ENCODE measurements at places on chromosomes 13 and 19. TPM values are rescaled to one million over a fixed set of nuclear protein-coding genes. Genes with fewer than 3 reads are reported as not detected.
A peak's percentile ranks its signal among the peaks of the same experiment; 100 is the strongest.

The KEAP1 gene
- 81.7 TPM for total RNA-seq

The ZIC5 gene
- total RNA-seq, result 0.03 TPM

DNA sequence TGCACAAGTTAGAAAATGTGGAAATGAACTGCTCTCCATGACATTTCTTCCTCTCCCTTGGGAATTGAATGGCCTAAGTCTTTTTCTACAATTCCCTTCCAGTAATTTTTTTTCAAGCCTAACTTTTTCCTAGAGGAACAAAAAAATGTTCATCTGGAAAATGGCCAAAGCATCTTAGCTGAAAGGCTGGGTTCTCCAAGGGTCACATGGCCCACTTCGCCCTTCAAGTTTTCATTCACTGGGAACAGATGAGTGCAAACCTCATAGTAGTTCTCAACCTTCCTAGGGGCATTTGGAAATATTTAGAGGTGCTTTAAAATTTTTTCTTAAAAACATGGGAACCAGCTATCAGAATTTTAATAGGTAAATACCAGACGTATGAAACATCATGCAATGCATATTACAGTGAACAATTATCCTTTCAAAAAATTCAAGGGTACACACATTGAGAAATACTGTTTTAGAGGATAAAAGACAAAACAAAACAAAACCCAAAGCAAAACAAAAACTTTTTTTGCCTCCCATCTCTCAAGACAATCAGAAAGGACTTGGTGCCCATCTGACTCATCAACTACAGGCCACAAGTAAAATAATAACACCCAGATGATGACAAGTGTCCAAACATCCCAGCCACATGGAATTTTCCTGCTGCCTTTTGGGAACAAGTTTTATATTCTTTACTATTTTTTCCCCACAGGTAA is 208.8 kb downstream of the SLITRK6 start:
- DNase-seq, result no peak

DNA sequence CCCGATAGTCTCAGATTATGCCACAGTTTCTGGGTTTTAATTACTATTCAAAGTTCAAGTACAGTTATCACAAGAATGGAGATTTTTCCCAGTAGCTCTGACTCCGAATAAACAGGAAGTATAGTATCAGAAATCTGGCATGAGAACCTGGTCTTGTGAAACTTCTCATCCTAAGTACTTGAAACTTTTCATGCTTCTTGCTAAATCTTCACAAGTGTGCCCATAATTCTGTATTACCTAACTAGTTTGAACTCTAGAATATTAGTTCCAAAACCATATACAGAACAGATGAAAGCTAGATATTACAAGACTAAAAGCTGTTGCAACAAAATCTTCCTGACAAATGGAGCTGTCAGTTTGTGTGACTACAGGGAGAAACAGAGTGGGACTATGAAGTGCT is 70.5 kb upstream of the CSNK1A1L start:
- DNase-seq, result no peak

The ZNF575 gene
- 4.1 TPM for total RNA-seq

The LRRC63 gene
- 0.69 TPM for total RNA-seq

DNA sequence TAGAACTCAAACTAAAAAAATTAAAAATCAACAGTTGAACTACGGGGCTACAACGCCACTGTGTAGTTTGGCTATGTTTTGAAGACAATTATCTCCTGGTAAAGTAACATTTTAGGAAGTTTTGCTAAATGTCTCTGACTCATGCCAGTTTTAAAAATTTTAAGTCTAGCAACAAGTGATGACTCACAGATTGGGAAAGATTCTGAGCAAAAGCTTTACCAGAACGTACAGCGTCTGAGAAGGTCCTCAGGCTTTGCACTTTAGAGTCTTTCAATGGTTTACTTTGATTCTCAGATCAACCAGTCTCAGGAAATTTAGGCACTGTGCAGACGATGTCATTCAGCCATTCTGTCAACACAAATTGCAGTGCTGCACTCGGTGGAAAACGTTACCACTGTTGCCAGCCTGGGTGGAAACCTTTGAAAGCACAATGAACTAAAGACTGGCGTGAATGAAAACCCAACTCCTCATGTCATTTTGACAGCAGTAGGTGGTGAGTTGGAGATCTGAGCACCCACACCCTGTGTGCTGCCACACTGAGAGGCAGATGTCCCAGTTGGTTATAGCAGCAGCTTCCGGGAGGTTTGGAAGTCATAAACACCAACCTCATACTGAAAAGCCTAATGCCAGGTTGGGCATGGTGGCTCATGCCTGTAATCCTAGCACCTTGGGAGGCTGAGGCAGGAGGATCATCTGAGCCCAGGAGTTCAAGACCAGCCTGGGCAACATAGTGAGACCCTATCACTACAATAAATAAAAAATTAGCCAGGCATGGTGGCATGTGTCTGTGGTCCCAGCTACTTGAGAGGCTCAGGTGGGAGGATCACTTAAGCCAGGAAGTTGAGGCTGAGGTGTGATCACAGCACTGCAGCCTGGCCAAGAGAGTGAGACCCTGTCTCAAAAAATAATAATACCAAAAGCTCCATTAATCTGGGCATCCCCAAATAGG is 6.3 kb upstream of the WTIP start:
- no peak for DNase-seq

DNA sequence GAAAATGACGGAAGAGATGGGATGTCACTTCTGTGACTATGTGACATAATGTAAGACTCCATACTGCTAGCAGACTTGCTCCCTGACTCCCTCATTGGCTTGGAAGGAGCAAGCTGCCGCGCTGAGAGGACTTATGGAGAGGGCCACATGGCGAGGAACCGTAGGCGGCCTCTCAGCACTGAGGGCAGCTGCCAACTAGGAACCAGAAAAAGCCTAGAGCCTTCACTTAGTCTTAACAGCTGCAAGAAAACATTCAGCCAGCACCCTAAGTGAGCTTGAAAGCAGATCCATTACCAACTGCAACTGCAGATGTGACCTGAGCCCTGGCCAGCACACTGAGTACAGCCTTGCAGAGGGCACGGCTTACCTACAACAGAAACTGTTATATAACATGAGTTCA is 33.9 kb downstream of the USP12 start:
- no peak for DNase-seq

The CD33 gene
- total RNA-seq, result 8.3 TPM

DNA sequence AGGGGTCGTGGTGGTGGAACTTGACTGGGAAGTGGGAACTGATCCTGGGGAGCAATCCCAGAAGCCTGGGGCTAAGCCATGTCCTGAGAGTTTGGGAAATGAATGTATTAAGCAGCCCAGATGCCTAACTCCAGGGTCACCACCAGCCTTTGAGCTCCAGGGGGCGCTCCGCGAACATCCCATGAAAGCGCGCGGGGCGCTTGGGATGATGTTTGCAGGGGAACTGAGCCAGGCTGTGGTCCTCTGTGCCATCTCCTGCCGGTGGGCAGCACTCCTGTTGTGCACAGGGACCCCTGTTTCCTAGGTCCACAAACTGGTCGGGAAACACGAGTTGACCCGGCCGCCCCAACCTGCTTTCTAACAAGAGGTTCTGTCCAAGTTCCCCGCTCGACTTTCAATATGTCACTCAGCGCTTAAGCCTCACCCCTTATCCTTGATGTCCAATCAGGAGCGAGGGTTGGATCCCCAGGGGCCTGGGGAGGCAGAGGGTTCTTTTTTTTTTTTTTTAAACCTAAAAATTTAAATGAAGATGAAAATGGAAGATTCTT is 14.4 kb downstream of the LEUTX start:
- peak; percentile 72 for DNase-seq

DNA sequence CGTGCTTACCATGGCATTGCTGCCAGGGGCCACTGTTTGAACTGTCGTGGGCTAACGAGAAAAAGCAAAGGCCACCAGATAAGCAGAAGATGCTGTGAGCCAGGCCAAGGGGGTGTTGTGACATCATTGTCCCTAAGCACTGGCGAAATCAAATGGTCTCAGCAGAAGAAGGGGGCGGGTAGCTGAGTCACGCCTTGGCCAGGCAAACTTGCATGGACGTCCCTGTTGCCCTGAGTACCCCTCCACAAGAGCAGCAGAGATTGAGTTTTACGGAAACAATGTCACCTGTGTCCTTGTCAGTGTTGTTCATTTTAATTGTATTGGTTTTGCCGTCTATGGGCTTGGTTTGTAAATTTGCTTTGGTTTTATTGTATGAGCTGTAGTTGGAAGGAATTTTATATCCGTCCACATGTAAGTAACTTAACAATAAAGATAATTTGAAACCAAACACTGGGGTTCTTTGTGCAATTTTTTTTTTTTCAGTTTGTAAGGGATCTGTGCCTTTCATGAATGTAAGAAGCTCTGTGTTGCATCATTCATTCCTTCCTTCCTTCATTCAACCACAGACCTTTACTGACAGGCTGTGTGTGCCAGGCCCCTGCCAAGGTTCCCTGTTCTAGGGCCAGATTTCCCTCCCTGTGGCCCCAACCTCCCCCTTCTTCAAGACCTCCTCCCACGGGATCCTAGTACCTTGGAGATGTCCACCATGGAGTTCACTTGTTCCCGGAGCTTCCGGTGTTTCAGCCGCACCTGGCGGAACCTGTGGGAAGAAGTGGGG is 12.3 kb downstream of the KCNN4 start:
- no peak for DNase-seq

The CEACAM20 gene
- total RNA-seq, result 0.12 TPM

GRCh38 chr13:77691871-77692270 is 5.6 kb upstream of the SLAIN1 start:
- no peak for DNase-seq

DNA sequence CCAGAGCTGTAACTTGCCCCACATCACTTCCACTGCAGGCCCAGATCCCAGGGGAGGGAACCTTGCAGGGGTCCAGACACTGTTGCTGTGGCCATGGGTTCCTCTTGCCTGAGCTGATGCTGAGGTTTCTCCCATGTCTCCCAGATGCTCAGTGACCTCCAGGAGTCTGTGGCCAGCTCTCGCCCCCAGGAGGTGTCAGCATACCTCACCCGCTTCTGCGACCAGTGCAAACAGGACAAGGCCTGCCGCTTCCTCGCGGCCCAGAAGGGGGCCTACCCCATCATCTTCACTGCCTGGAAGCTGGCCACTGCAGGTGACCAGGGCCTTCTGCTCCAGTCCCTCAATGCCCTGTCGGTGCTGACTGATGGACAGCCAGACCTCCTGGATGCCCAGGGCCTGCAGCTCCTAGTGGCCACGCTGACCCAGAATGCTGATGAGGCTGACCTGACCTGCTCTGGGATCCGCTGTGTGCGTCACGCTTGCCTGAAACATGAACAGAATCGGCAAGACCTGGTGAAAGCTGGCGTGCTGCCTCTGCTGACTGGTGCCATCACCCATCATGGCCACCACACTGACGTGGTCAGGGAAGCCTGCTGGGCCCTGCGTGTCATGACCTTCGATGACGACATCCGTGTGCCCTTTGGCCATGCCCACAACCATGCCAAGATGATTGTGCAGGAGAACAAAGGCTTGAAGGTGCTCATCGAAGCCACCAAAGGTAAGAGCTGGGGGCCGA is 12.1 kb upstream of the SLC25A42 start:
- DNase-seq, result no peak

GRCh38 chr13:51785712-51786424 is 18.1 kb downstream of the DHRS12 start:
- DNase-seq, result no peak

The PEX11G gene
- total RNA-seq, result 8.2 TPM

- DNase-seq, result no peak
Observed at GRCh38 chr19:55246462-55247451, 12.1 kb downstream of the PPP6R1 start.

GRCh38 chr19:15264061-15264932 is 32.0 kb upstream of the EPHX3 start:
- peak; percentile 69 for DNase-seq

DNA sequence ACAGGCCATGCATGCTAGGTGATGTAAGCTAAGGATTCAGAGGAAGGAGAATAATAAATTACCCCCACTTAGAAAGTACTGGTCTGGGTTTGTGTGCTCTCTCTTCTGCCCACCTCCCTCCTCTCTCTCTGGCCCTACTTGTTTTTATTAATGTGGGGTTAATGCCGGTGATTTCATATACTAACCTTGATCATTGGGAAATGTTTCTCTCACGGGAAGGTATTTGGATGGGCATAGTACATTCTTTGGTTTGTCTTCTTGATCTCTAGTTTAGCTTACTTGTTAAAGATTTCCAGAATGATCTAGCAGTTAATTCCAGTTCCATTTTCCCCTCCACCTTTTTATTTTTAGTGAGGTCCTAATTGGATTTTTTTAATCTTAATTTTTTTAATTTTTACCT is 24.6 kb downstream of the ARHGAP35 start:
- DNase-seq, result no peak

- no peak for DNase-seq
Observed at GRCh38 chr13:42614436-42615035, 40.6 kb downstream of the TNFSF11 start.

- no peak for DNase-seq
Observed at GRCh38 chr13:74129500-74130191, 4.6 kb downstream of the KLF12 start.

GRCh38 chr13:94705081-94706030 is 7.0 kb downstream of the SOX21 start:
- no peak for DNase-seq

DNA sequence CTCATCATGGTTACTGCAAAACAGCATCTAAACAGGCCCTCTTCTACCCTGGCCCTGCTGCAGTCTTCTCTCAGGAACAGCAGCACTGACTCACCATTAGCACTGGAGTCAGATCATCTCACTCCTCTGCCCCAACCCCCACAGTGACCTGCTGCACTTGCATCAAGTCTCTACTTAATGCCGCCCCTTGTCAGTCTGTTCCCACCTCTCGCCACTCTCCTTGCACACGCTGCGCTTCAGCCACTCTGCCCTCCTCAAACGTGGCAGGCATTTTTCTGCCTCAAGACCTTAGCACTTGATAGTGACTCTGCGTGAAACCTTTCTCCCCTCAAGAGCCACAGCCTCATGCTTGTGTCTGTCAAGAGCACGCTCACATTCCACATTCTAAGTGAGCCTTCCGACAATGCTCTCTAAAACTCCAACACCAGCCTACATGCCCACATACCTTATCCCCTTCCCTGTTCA is 22.1 kb downstream of the MIPEP start:
- DNase-seq, result no peak

DNA sequence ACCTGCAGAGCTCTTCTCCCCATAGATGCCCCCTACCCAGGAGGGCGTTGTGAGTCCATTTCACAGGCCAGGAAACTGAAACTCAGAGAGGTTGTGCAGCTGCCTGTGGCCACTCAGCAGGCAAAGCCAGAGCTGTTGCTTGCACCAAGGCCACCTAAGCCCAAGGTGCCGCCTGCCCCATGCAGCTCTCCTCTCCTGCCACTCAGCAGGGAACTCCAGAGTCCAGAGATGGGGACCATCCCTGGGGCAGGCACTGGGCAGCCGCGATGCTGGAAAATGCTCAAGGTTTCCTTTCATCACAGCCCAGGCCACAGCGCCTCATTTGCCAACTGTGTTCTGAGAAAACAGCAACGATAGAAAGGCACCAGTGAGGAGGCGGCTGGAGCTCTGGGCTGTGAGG is 41.0 kb upstream of the PEPD start:
- no peak for DNase-seq
